ENCODE measurements at places on chromosomes 16 and 17.
A peak's percentile ranks its signal among the peaks of the same experiment; 100 is the strongest.

GRCh38 chr16:11498683-11499082 lies 88.0 kb downstream of the LITAF start:
- no peaks in the 10 kb centered on the region for H3K36me3 ChIP-seq
- H3K27ac ChIP-seq, result no peak overlapping the region
- H3K4me3 ChIP-seq, result no peak overlapping the region
- no peak for DNase-seq
- H3K4me1 ChIP-seq, result peaks cover 20% of the 10 kb centered on the region

- H3K4me1 ChIP-seq, result no peaks in the 10 kb centered on the region
- H3K4me3 ChIP-seq, result no peak overlapping the region
- H3K36me3 ChIP-seq, result no peaks in the 10 kb centered on the region
- no peak overlapping the region for H3K27ac ChIP-seq
- no peak for DNase-seq
- no peaks in the 10 kb centered on the region for H3K27me3 ChIP-seq
Measured at GRCh38 chr17:74999523-74999922, 12.1 kb downstream of the CDR2L start.

DNA sequence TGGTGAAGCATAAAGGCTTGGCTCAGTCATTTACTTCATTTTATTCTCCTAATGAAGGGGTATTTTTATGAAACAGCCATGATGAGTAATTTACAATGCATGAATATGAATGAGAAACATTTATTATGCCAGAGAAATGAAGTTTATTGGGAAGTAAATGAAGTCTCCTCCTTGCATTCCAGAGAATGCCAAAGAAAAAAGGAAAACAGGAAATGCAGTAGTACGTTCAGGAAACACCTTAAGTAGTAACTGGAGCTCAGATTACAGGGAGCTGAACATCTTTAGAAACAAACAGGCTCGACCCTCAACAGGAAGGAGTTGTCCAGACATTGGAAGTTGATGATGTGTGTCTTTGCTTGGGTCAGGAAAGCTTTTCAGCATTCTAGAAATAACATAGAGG lies 4.6 kb downstream of the KRT34 start:
- H3K36me3 ChIP-seq, result no peaks in the 10 kb centered on the region
- H3K27me3 ChIP-seq, result no peaks in the 10 kb centered on the region
- no peak for DNase-seq
- peak overlapping the region; percentile 22 for H3K27ac ChIP-seq
- peaks cover 26% of the 10 kb centered on the region for H3K4me1 ChIP-seq

- no peak overlapping the region for H3K27ac ChIP-seq
- H3K36me3 ChIP-seq, result no peaks in the 10 kb centered on the region
- no peak for DNase-seq
Measured at GRCh38 chr16:74033441-74033995, 263.1 kb upstream of the PSMD7 start.

DNA sequence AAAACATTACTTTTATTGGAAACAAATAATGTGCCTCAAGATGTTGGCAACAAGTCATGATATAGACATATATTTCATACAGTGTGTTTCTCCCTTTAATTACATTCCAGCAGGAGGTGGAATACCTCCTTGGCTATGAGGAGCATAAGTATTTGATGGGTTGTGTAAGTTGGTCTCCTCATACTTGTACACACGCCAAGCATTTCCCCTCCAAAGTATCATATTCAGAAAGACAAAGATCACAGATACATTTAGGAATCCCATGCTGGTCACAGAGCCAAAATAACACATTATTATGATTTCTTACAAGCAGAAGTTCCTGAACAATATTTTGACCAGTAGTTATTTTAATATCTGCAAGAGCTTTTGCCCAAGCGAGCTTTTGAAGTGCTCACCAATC lies 57.8 kb downstream of the WSB1 start:
- no peak overlapping the region for H3K4me3 ChIP-seq
- no peak for DNase-seq
- no peaks in the 10 kb centered on the region for H3K27me3 ChIP-seq
- no peak overlapping the region for H3K27ac ChIP-seq
- no peaks in the 10 kb centered on the region for H3K36me3 ChIP-seq

- H3K4me1 ChIP-seq, result no peaks in the 10 kb centered on the region
- no peak overlapping the region for H3K27ac ChIP-seq
- H3K27me3 ChIP-seq, result no peaks in the 10 kb centered on the region
- H3K36me3 ChIP-seq, result peaks cover 21% of the 10 kb centered on the region
Measured at GRCh38 chr16:87840271-87840978, 28.9 kb downstream of the SLC7A5 start.

- H3K4me1 ChIP-seq, result no peaks in the 10 kb centered on the region
- H3K27me3 ChIP-seq, result no peaks in the 10 kb centered on the region
- no peak overlapping the region for H3K4me3 ChIP-seq
- H3K36me3 ChIP-seq, result no peaks in the 10 kb centered on the region
- no peak for DNase-seq
Measured at GRCh38 chr16:58086381-58087208, 42.6 kb downstream of the CFAP20 start.

All from PC-9 (cell line).